Fibroblast of pulmonary artery (primary cell): ENCODE measurements at places on chromosomes 3 and 15.

- no peak for DNase-seq
Observed at GRCh38 chr15:78993931-78994530, 49.2 kb upstream of the CTSH start.

DNA sequence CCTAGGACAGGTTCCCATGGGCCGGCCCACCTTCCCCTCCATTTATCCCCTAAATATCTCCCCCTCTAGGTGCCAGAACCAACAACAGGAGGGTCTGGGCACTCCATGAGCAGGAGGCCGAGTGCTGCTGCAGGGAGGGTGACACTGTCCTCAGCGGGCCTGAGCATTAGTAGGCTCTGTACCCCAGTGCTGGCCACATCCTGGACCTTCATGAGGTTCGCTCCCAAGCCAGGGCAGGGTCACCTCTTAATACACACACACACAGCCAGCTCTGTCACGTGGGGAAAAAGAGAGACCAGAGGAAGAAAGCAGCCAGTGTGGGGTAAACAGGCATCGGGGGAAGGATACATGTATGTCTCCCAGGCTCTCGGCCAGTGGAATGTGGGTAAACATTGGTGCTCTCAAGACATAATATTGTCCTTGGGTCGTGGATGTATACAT, 27.9 kb upstream of the SEMA3F start:
- no peak for DNase-seq

DNA sequence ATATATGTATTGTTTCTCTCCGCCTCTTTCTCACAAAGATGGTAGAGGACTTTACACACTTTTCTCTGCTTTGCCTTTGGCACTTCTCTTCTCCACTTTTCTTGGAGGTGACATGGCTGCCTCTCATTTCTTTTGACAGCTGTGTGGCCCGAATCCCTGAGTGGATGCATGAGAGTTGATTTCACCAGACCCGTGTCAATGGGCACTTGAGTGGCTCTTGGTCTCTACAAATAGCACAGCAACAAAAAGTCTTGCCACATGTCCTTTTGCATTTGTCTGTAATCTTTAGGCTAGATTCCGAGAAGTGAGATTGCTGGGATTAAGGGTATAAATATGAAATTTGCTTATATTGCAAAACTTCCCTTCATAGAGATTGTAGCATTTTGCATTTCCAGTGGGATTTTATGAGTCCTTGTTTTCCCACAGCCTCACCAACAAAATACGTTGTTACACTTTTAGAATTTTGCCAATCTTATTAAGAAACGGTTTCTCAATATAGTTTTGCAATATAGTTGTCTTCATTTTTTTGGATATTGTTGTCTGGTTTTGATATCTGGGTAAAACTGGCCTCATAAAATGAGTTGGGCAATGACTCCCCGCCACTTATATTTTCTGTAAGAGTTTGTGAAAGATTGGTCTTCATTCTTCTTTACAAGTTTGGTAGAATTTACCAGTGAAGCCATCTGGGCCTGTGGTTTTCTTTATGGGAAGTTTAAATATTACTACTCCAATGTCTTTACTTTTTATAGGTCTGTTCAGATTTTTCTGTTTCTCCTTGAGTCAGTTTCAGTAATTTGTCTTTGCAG, 5.2 kb upstream of the TRPM1 start:
- DNase-seq: no peak

DNA sequence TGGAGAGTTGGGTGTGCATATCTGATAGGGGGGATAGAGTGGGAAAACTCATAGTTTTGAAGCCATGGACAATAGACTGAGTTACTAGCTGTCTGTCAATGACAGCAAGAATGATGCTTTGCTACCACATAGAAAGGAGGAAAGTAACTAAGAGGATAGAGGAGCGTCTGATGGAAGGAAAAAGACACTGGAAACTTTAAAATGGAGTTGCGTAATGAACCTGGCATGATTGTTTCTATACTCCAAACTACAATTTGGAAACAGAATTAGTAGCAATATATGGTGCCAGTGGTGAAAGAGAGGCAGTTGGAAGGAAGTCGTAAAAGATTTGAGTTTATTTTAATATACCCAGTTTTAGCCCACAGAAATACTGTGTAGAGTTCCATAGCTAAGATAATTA, 163.6 kb downstream of the TUSC7 start:
- DNase-seq: no peak

DNA sequence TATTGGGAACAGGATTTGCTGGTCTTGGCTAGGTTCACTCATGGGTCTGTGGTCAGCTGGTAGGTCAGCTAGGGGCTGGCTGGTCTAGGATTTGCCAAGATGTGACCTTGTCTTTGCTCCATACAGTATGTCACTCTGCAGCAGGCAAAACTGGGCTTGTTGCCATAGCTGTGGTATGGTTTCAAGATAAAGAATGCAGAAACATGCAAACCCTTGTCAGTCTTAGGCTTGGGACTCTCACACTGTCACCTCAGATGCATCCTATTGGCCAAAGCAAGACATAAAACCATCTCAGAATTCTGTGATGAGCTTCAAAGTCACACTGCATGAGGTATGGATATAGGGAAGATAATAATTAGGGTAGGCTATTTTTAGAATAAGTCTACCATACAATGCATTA, 66.6 kb upstream of the TBC1D5 start:
- peak; percentile 52 for DNase-seq
